GM10248 (cell line): ENCODE measurements at places on chromosomes 3 and 15.

GRCh38 chr3:58296269-58296668 is 9.8 kb upstream of the RPP14 start:
- no peak for DNase-seq

DNA sequence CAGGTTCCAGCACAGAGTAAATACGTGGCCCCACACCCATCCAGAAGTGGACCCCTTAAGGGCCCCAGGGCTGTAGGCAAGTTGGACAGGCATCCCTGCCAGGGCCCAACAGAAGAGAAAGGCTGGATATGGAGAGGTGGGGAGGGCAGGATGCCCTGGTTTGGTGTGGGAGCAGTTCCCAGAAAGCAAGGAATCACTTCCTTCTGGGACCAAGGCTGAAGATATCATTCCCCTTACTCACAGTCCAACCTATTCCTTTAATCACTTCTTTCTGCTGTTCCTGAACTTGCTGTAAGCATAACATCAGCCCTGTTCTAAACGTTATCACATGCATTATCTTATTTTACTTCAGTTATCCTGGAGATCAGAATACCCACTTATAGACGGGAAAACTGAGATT is 6.1 kb upstream of the MESP2 start:
- no peak for DNase-seq

- no peak for DNase-seq
These were observed 4.1 kb downstream of the CEMIP start for GRCh38 chr15:80783260-80783659.

GRCh38 chr3:2921903-2922302 is 188.3 kb downstream of the IL5RA start:
- peak; percentile 32 for DNase-seq

- DNase-seq = no peak
These were observed 130.9 kb downstream of the IL1RAP start for GRCh38 chr3:190644766-190645165.

- no peak for DNase-seq
These were observed 67.0 kb downstream of the TNIK start for GRCh38 chr3:171393032-171393744.

DNA sequence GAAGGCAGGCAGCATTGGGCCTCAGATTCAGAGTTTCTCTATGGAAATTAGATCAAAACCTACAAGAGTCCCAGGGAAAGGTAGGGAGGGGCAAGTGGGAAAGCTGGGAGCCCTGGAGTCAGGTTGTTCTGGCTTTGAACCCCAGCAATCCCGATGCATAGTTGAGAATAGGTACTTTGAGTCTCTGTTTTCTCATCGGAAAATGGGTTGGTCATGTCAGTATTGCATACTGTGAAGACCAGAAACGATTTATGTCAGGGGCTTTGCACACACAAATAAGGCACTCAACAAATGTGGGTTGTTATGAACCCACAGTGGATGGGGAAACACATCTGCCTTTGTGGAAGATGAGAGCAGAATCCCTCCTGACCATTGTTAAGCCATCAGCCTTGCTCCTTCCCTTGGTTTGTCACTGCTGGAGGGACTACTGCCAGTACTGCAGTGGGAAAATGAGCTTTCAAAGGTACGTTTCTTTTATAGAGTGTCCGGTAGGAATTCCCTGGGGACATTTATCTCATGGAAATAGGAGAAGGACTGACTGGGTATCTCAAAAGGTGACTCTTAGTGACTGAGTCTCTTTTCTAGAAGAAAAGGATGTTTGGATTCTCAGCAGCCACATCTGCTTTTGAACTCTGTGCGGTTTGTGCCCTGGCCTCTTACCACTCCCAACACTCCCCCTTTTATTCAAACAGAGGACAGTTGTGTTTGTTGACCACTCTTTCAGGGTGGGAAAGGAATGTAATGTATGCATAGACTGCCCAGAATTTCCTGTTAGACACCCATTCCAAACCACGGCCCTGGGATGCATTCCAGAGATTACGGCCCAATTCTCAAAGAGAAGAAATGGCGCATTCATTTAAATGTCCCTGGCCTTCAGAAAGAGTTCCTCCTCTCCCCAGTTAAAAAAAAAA is 54.6 kb upstream of the VILL start:
- DNase-seq = no peak

- no peak for DNase-seq
These were observed 848.8 kb upstream of the GBE1 start for GRCh38 chr3:82610236-82610635.

DNA sequence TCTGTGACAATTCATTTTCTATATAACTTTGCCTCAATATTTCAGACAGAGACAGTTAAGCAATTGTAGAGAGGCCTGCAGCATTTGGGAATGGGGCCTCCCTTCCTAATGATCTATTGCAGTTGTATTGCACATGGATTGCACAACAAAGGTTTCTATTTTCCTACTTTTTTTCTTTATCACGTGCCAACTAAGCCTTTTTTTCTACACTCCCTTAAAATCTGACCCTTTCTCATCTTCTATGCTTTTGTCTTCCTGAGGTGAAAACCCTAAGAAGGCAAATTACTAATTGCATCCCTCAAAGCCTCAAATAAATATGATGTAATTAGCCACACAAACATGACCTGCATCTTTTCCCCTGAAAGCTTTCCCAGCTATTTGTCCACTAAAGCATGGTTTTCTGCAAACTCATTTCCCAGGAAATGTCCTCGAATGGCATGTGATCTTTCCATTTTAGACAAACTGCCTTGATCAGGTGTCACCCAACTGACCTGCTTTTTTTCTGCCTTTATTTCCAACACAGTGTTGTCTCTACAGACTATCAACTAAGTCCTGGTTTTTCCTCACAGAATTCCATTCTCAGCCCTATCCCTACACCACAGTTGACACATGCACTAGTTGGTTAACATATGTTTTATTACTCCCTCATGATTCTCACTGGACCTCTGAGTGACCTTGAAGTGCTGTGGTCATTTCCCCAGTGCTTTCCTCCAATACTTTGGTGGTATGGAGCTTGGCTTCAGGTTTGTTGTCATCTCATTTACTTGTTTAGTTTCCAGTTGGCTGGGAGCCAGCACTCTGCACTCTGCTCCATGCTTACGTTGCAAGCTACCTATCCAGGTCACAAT is 31.9 kb upstream of the TSC22D2 start:
- no peak for DNase-seq

DNA sequence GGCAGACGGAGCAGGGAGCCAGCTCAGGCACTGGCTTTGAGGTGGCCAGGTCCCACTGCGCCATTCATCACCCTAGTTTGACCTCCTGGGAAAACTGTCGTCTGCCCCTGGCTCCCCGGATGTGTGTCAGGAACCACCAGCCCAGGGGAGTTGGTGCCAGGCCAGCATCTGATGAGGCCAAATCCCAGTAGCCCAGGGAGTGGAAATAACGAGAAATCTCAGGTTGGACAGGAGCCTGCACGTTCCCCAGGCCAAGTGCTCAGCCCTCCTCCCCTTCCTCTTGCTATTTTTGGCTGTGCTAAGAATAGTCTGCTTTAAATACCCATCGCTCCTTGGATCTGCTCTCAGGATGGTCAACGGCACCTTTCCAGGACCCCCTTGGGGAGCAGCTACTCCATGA is 93.1 kb upstream of the RPL32 start:
- no peak for DNase-seq

DNA sequence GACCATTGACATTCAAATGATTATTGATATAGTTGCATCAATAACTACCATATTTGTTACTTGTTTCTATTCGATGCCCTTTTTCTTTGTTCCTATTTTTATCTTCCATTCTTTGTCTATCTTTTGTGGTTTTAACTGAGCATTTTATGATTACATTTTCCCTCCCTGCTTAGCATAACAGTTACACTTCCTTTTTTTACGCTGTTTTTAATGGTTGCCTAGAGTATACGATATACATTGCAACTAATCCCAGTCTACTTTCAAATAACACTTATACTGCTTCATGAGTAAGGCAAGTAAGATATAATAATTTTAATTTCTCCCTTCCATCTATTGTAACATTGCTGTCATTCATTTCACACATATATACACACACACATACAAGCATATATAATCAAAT is 26.3 kb downstream of the COL6A6 start:
- DNase-seq = no peak

DNA sequence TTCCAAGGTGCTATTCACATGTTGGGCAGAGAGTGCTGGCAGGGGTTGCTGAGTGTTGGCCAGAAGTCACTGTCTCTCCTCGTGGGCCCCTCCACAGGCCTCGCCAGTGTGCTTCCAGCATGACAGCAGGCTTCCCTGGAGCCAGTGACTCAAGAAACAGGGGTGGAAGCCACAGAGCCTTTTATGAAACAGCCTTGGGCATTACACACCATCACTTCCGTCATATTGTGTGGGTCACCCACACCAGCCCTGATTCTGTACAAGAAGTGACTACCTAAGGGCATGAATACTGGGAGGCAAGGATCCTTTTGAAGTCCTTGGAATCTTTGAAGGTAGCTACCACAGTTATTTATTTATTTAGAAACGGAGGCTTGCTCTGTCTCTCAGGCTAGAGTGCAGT is 177.6 kb upstream of the UBE3A start:
- DNase-seq = no peak

- DNase-seq = no peak
These were observed 213.2 kb upstream of the ARRDC4 start for GRCh38 chr15:97747342-97747741.

- DNase-seq = no peak
These were observed 964 bp downstream of the SLC25A20 start for GRCh38 chr3:48897460-48898376.

DNA sequence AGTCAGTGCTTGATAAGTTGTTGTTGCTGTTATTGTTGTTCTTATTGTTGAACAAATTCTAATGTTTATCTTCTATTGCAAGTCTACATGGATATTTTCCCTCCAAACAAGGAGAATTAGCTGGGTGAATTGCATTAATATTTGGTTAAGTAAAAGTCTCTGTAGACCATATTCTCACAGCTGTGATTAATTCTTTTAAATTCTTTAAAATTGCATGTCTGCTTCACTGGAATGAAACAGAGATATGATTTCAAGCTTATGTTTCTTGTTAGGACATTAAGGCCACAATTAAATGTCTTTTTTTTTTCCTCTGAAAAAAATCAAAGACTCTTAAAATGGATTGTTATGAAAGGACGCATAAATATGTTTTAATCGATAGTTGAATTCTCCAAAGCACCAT is 153.4 kb downstream of the EBLN2 start:
- DNase-seq = no peak

DNA sequence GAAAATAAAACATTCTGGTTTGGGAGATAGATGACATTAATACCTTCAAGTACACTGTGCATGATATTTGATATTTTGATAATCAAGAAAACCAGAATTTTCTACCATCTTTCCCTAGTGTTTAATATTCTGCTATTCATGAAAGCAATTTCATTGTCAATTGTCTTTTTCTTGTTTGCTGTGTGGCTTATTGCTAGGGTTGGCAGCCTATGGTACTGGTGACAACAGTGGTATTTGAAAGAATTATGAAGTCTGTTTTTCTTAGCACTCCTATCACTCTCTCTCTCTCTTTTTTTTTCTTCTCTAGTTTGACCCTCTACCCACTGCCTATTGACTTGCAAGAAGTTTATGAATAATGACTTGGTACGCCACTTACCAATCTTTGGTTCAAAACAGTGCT is 15.4 kb downstream of the RNF13 start:
- no peak for DNase-seq

GRCh38 chr3:168395551-168395950 is 299.8 kb upstream of the GOLIM4 start:
- DNase-seq = no peak

GRCh38 chr3:152375546-152375945 is 106.8 kb downstream of the MBNL1 start:
- DNase-seq = no peak

DNA sequence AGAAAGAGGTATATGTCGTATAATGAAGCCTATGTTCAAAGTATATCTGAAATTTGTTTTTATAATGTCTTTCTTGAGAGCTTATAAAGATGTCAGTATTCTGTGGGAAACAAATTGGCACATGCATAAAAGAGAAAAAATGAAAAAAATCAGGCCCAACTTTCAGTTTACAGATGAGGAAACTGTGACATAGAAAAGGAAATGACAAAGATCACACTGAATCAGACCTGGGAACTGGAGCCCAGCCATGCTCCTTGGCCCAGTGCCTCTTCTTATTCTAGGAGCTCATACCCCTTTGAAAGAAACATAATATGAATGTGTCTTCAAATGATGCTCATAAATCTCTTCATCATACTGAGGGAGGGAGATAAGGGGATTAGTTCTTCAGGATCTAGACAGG is 48.4 kb downstream of the TMEM44 start:
- DNase-seq = no peak

- no peak for DNase-seq
These were observed 344.6 kb downstream of the SV2B start for GRCh38 chr15:91444656-91445055.

- no peak for DNase-seq
These were observed 50.7 kb downstream of the MYLK start for GRCh38 chr3:123833398-123833785.

DNA sequence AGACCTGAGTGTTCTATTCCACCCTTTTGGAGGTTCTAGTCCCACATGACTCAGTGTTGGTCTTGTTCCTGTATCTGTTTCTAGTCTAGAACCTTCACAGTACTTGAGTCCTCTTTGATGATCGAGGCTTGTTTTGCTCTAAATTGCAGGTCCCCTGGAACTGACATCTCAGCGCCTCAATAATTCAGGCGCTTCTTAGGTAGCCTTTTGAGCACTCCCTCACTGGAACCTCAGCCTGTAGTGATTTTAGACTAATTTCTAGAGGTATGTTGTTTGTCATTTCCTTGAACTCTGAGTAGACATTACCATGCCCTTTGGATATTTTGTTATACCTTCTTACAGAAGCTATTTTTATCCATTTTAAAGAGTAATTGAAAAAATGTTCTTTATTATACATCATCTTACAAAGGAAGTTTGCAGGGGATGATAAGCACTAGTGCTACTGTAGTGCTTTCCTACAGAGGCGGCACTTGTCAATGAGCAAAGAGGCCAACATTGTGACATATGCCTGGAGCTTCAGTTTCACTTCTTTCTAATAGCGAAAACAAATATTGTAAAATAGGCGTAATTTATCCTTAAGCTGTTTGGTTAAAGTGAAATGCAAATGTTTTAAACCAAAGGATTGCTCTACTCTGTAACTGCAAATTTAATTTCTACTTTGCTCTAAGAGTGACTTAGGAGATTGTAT is 75.7 kb downstream of the EFL1 start:
- DNase-seq = peak; percentile 45

- no peak for DNase-seq
These were observed 247.0 kb downstream of the STXBP5L start for GRCh38 chr3:121155028-121155427.

DNA sequence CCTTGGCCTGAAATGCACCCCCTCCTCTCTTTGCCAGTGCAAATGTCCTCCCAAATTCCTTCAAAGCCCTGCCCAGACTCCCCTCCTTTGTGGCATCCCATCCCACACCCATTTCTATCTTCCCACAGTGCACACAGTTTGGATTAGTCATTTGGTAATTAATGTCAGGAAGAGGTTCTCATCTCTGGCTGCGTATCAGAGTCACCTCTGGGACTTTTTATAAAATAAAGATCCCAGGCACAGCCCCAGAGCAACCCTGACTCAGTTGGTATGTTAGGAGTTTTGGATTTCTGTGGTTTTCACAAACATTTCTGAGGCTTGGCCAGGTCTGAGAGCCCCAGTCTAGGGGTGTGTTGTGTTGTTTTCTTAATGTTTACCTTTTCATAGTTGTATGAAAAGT is 41.6 kb downstream of the C3orf20 start:
- no peak for DNase-seq
